ENCODE measurements at places on chromosomes 7 and 10.

- peak; percentile 91 for DNase-seq
Observed at GRCh38 chr7:30252885-30253795, 31.3 kb upstream of the ZNRF2 start.

- DNase-seq = peak; percentile 20
Observed at GRCh38 chr7:101218236-101219125, 516 bp downstream of the ZNHIT1 start.

DNA sequence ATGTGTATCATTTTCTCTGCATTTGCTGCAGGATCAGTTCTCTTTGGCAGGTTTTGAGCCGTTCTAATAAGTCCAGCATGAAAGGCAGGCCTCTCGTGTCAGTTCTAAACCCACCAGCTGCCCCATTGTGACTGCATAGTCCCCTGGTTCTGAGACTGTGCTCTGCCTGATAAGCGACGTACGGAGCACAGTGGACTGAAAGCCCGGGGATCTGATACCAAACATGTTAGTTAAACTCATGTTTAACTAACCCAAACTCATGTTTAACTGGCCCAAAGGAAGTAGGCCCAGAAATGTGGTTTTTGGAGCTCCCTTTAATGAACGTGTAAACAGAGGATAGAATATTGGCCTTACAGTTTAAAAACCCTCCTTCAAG, 98.0 kb upstream of the PDCD4 start:
- DNase-seq = no peak

DNA sequence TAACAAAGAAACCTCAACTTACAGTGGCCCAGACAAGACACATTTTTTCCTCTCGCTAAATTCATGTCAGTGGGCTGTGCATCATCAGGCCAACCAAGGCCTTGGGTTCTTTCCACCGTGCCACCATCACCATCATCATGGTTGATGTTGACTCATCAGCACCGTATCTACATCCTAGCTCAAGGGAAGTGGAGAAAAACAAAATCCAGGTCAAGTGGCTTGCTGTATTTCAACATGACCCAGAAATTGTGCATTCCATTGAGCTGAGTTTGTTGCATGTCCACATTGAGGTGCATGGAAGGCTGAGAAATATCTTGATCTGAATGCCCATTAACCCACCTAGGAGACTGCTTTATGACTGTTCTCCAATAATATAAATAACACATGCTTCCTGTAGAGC, 312.4 kb upstream of the CDC14C start:
- DNase-seq = peak; percentile 8

DNA sequence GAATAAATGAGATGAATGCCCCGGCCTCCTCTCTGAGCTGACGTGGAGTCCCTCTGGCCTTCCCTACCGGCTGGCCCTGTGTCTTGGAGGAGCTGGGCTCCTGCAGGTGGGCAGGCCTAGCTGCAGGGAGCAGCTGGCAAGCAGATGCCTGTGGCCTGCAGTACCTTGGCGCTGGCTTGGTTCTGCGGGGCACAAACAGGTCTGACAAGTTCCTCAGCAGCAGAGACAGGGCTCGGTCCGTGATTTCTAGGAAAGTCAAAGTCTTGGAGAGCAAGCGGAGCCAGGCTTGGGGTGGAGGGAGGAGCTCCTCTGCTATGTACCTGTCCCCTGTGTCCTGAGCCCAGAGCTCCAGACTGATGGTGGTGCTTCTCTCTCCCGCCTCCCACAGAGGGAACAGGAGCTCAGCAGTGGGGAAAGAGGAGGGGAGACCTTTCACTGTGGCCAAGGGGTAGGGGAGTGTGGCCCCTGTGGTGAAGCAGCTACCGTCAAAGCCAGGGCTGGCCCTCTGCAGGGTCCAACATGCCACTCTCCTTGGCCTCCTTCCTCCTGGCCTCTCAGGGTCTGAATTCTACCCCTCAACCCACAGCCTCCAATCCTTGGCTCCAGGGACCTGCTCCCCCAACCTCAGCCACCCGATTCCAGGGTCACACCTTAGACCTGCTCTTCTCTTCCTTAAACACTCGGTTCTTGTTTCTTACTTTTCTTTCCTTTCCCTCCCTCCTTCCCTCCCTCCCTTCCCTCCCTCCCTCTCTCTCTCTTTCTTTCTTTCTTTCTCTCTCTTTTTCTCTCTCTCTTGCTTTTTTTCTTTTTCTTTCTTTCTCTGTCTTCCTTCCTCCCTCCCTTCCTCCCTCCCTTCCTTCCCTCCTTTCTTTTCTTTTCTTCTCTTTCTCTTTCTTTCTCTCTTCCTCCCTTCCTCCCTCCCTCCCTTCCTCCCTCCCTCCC, 20.1 kb downstream of the MYL10 start:
- DNase-seq = no peak

DNA sequence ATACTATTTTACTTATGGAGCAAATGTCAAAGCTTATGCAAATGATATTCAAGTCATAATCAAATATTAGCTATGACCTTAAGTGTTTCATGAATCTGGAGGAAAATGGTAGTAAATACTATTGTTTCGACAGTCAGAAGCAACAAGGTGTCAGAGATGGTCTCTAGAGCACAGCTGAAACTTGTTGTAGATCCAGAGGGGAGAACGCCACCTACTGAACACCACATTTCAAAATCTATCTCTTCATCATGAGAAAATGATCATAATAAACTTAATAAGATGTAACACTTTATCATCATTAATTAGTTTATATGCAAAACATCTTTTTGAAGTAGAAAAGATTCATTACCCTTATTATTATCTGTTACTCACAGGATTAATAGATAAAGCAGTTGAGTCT, 418.7 kb downstream of the GATA3 start:
- peak; percentile 6 for DNase-seq

DNA sequence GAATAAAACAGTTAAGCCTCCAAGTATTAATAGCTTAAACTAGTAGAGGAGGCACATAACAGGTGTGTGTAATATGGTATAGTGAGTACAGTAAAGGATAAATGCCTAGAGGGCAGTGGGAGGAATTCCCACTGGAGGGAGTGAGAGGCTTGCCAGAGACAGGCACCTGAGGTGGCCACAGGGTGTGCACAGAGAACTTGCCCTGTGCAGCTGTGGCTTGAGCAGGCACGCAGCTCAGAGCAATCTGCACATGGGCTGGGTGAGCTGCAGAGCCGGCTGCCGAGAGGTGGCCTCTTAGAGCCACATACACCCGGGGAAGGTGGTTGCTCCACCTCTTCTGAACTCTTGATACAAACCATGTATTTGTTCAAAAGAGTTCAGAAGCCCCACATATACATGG, 237.1 kb downstream of the COBL start:
- DNase-seq = no peak

DNA sequence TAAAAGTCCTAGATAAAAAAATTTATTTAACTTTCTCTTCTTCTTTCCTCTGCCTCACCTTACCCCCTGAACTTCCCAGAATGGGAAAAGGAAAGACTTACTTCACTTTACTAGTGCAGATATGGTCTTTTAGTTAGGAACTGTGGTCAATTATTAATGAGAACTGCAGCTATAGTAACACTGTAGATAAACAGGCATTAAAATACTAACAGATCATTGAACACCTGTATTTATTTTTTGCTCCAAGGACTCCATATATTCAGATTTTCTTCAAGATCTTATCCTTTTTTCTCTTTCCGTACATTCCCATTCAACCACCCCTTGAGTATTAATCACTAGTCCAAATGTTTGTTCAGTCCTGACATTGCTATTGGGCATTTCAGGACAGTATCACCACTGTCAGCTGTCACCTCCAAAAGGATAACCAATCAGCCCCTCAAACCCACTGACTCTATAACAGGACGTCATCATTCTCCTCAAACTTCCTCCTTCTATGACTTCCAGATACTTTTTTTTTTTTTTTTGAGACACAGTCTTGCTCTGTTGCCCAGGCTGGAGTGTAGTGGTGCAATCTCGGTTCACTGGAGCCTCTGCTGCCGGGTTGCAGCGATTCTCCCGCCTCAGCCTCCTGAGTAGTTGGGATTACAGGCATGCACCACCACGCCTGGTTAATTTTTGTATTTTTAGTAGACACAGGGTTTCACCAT, 4.2 kb downstream of the CPVL start:
- DNase-seq = no peak

GRCh38 chr10:132255489-132256344, 52.0 kb downstream of the STK32C start:
- DNase-seq = no peak

DNA sequence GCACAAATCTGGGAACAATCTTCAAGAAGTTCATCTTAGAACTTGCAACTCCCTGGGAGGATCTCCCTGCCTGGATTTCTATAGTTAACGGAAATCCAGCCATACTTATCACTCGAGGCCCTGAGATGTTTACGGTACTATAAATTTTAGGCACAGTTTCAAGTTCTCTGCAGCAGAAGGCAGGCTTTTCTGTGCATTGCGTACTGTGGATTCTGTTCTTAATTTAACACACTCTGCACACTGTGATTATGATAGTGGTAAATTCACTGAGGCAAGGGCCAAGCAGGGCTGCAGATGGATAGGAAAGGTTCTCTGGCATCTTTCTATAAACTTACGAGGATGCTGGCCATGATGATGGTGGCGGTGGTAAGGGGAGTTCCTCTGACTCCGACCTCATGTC, 10.6 kb downstream of the INHBA start:
- no peak for DNase-seq

DNA sequence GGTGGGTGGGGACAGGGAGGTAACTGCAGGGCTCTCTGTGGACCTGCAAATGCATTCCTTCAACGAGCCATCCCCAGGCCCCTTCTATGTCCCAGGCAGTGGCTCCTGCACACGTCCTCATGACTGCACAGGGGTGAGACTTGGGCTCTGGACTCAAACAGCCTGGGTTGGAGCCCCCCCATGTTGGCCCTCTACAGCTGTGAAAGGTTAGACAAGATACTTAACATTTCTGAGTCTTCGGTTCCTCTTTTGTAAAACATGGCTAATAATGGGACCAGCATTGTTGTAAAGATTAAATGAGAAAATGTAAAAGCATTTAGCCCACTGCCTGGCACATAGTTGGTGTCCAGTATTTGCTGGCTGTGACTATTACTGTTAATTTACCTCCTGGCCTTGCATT, 41.8 kb downstream of the CHST3 start:
- no peak for DNase-seq

GRCh38 chr7:39733881-39734632, 110.7 kb downstream of the RALA start:
- DNase-seq = peak; percentile 94

DNA sequence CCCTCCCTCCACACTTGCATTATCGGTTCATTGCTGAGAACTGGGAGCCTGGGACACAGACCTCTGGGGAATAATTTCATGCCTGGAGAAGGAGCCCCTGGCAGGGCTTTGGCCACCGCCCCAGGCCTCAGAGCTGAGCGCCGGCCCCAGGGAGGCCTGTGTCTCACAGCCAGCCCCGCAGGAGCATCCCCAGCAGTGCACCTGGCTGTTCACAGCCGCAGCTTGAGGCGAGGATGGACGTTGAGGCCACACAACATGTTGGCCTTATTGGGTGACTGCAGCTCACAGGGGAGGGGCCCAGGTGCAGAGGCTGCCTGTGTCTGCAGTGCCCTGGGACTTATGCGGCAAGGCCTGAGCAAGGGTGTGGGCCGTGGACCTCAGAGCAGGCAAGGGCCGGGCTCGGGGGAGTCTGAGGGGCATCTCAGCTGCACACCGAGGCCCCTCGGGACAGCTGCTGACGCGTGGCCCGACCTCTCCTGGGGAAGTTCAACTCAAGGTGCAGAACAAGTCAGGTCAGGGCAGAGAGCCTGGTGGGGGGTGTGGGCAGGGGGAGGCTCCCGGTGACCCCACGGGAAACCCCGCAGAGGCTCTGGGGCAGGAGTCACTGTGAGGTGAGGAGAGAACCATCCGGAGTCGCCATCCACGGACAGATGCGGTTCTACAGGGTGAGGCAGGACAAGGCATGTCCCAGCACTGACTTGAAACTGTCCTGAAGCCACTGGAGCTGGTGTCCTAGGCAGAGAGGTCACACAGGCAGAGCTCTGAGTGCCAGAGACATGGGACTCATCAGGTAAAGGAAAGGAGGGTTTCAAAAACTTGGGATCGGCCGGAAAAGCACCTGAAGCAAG, 13.1 kb upstream of the UBE3C start:
- DNase-seq = no peak

- DNase-seq = no peak
Observed at GRCh38 chr10:86651631-86652331, 2.6 kb upstream of the OPN4 start.

GRCh38 chr10:112370424-112370819, 3.5 kb upstream of the ACSL5 start:
- no peak for DNase-seq

DNA sequence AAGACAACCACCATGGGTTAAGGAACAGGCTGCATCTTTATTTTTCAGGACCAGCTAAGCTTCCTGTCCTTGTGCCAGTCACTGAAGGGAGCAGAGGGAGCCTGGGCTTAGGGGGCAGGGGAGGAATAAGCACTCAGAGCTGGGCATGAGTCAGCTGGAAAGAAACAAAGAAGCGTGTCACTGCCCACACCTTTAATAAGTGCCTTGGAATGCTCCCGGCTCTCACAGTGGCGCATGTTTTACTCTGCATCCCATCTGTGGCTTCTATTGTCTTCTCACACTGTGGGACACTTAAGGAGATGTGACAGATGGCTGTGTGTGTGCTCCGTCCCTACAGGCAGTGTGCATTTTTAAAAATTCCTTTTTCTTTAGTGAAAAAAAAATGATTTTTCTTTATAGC, 71.7 kb downstream of the MTURN start:
- DNase-seq = peak; percentile 89

DNA sequence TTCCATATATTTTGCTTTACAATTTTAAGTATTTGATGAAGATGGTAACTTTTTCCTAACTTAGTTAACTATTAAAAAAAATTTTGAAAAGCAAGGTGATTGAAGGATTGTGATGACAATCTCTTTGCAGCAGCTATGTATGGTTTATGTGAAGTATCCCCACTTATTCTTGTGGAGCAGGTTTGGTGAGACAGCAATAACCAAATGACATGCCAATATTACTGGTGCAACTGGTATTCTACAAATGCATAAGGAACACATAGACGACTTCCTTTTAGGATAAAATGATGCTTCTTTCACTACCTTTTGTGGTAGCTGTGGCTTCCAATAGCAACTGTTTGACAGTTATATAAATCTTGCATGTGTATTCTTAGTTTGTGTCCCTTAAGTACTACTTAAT, 465.3 kb downstream of the PLXDC2 start:
- DNase-seq = no peak

DNA sequence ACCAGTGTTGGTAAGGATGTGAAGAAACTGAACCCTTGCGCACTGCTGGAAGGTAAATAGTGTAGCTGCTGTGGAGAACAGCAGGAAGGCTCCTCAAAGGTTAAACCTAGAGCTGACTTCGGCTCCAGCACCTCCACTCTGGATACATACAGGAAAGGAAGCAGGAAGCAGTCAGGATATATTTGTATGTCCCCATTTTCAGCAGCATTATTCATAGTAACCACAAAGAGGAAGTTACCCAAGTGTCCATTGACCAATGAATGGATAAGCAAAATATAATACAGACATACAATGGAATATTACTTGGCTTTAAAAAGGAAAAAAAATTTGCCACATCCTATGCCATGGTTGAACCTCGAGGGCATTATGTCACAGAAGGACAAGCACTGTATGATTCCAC, 15.0 kb downstream of the RET start:
- no peak for DNase-seq

GRCh38 chr10:21807180-21807579, 196.3 kb downstream of the DNAJC1 start:
- DNase-seq = no peak

GRCh38 chr7:128017460-128017859, 13.8 kb downstream of the LRRC4 start:
- no peak for DNase-seq

GRCh38 chr7:150756858-150757257, 19.6 kb downstream of the GIMAP5 start:
- DNase-seq = peak; percentile 9

GRCh38 chr10:17383801-17384555, 70.4 kb downstream of the ST8SIA6 start:
- no peak for DNase-seq

Data from M059J (cell line).